Ovary (tissue), 10 donors: ENCODE measurements at places on chromosomes 16 and 17.

- DNase-seq, result no peak
These were observed 99.9 kb downstream of the CDK5R1 start for GRCh38 chr17:32586666-32587065.

DNA sequence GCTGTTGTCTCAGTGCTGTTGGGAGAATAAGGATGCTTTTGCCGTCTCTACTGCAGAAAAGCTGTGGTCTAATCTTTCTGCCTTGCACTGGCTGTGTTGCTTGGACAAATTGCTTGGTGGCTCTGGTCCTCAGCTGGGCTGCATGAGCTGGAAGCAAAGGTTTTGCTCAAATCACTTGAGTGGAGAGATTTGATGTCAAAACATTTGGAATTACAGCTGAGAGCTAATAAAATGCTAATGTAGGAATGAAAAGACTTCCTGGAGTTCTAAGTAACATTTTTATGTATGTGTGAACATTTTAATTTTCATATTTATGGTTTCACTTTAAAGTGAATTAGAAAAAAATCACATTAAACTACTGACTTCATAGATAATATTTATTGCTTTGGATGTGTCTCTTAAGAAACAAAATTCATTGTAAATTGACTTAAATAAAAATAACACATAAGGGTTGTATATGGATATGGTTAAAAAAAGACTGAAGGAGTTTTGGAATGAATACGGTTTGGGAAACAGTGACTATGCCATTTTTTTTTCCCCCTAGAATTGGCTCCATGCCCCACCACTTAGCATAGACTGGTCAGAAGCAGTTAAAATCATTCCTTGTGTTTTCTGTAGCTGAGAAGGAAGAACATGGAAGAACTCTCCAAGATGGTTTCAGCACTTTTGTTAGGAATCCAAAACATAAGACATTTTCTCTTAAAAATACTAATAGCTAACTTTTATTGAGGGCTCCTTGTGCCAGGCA, 39.2 kb upstream of the FAM20A start:
- DNase-seq, result no peak

DNA sequence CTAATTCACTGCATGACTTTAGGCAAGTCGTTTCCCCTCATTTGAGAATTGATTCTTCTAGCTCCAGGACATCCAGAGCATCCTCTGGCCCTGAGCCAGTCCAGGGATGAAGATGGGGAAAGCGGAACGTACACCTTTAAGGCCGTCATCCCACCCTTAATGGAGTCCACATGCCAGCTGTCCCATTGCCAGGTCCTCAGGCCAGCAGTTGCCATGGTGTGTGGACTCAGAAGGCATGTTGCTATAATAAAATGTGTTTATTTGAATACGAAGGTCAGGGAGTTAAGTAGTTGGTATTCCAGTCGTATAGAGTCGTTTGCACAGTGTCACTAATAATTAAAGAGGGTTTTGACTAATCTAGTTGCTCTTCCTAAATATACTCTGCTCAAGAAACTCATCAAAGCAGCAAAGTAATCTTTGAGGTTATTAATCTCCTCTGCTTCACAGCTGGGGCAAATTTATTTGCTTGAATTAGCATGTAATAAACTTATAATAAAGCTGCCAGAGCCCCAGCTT, 30.4 kb downstream of the CCDC182 start:
- no peak for DNase-seq

DNA sequence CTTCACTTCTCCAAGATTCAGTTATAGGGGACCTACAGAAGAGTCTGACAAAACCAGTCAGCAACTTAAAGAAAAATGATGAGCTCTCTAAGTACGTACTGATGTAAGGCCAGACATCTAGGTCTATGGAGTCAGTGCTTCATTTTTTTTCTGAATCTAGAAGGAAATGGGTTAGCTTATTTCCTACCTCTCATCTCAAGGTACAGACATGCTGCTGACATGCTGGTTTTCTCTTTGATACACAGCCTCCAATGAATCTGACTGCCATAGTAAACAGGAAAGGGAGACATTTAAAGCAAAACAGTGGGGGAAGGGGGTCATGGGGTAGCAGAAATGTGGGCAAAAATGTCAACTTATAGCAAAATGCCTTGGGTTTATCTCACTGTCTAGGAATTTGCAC, 16.4 kb downstream of the CDR2 start:
- DNase-seq, result no peak

GRCh38 chr16:648781-649589, at the start of gene WDR90:
TSS of gene WDR90 (plus strand) at chr16:649365. CDS start at chr16:649417, 52 bp downstream.
- peak; percentile 91 for DNase-seq

GRCh38 chr17:49434821-49435670, 20.4 kb upstream of the PHB1 start:
- DNase-seq, result peak; percentile 37

GRCh38 chr17:8753976-8754440, 4.3 kb downstream of the SPDYE4 start:
- no peak for DNase-seq

DNA sequence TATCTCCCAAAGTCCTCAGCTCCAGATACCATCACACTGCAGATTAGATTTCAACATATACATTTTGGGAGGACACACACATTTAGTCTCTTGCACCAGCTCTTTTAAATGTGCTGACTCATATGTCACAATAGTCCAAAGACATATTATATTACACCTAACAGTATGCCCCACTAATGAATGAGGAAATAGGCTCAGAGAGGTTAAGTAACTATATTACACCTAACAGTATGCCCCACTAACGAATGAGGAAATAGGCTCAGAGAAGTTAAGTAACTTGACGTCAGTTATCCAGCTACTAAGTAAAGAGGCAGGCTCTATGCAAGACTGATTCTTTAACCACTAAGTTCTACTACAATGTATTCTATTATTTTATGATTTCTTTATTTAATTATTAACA, 9.7 kb downstream of the IRX6 start:
- DNase-seq, result no peak

- DNase-seq, result no peak
These were observed 52.5 kb upstream of the WSB1 start for GRCh38 chr17:27241346-27241946.

- no peak for DNase-seq
These were observed 85.0 kb downstream of the PMP22 start for GRCh38 chr17:15180121-15180561.

DNA sequence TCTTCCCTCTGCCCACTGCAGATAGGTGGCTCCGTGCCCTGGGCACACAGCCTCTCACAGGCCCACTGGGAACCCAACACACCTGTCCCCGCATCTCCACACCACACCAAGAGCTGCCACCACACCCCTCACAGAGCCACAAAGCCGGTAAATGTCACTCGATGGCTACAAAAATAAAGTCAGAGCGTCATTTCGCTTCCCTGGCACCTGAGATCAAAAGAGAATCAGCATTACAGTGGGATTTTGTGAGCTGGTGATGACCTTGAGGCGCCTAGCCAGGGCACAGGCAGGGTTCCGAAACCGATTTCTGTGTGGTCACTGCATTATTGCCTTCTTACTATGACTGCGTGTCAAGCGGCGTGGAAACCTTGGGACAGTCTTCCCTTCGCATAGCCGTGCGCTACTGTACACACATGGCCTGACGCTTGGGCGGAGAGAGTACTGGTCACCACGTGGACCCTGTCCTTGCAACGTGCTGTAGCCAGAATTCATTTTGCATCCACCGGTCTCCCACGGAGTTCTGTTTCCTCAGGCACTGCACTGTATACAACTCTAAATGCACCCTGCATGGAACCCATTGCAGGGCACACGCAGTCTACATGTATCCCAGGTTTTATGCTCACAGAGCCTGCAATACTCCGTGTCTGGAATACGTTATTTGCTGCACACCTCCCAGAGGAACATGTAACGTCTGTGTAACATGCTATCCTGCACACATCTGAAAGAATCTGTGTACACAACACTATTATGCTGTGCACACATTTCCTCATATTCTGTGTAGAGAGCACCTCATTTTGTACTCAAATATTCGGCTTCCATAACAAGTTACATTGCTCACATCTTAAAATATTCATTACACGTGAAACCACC, 5.8 kb upstream of the FOXF1 start:
- no peak for DNase-seq

- no peak for DNase-seq
These were observed 70.6 kb upstream of the HS3ST2 start for GRCh38 chr16:22743401-22743800.

- no peak for DNase-seq
These were observed 37.6 kb upstream of the DHRS7B start for GRCh38 chr17:21089145-21089544.

GRCh38 chr16:58197314-58198012, 443 bp downstream of the CSNK2A2 start:
- DNase-seq, result peak; percentile 27

GRCh38 chr17:4946312-4946976, 1.9 kb downstream of the PFN1 start:
- no peak for DNase-seq

GRCh38 chr17:56897646-56898424, 16.0 kb downstream of the TRIM25 start:
- DNase-seq, result no peak

- DNase-seq, result no peak
These were observed 199.8 kb downstream of the CYB561 start for GRCh38 chr17:63246344-63246743.

DNA sequence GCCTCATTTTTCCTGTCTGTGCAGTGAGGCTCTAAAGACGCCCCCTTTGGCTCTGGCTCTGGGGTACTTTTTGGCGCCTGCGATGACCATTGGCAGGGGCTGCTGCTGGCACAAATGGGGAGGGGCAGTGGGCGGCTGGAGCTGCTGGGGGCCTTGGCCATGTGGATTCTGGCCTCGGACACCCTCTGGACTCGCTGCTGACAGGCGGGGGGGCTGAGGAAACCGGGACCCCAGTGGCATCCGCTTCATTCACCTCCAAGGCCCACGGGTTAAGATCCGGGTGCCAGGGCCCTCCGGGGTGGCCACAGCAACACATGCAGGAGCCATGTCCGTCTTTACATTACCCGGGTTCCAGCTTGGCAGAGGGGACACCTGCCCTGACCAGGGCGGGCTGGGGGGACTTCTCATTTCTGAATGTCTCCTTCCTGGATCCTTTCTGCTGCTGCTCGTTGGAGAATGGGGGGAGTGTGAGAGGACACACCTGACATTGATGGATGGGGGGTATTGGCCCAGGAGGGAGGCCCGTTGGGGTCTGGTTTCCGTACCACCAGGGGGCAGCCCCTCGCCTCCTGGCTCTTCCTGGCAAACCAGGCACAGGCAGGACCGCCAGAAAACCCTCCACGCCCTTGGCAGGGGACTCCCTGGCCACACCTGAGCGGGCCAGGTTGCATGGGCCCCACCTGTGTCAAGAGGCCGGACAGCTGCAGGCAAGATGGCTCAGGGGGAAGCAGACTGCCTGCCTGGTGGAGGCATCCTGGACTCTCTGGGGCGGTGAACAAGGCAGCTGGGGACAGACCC, 21.8 kb downstream of the GSE1 start:
- DNase-seq, result no peak

DNA sequence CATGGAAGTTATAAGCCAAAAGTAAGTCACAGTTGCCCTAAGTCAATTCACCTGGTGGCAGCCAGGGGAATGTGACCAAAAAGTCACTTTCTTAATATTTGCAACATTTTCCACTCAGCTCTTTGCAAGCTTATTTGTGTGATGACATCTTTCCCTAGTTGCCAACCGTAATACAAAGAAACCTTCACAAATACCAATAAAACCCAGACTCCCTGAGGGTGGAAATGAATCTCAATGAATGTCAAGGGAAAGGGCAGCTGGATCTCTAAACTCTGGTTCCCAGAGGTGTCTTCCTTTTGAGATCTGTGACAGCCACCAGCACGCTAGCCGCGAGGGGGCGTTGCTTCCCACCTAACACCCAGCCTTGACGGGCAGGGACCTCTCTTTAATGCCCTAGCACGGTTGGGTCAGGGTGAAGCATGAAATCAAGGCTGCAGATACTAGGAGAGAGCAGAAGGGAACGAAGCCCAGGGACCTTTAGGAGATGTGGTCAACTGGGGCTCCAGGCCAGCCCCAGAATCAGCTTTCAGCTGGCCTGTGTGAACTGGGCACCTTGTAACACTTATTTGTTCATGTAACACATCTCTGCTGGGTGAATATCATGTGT, 82.2 kb downstream of the CMC2 start:
- no peak for DNase-seq

DNA sequence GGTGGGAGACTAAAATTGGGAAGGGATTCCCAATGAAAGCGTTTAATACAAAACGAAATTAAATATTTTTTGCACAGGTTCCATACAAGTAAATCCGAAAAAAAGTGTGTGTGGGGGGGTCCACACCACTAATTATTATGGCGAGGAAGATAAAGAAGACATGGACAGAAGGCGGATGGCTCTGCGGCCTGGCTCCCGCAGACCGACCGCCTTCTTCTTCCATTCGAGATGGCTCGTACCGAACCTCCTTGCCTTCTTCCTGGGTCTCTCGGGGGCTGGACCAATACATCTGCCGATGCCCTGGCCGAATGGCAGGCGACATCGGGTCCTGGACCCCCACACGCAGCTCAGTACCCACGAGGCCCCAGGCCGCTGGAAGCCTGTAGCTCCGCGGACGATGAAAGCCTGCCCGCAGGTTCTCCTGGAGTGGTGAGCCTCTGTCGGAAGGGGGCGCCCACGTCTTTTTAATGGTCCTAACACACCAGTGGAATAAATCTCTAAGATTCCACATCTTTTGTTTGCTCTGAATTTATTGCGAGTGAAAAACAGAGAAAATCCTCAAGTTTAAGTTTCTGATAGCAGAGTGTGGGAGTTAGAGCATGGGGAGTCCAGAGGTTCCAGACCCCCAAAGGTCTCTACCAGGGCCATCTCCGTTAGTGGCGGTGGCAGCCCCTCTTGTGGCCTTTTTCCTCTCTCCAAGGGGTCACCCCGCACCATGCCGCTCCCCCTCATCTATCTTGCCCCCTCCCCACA, 1.4 kb downstream of the PRAC2 start:
- peak; percentile 88 for DNase-seq

- DNase-seq, result no peak
These were observed 57.5 kb upstream of the TOB1 start for GRCh38 chr17:50923611-50924010.

- DNase-seq, result no peak
These were observed 7.9 kb upstream of the RNF157 start for GRCh38 chr17:76248013-76248782.

DNA sequence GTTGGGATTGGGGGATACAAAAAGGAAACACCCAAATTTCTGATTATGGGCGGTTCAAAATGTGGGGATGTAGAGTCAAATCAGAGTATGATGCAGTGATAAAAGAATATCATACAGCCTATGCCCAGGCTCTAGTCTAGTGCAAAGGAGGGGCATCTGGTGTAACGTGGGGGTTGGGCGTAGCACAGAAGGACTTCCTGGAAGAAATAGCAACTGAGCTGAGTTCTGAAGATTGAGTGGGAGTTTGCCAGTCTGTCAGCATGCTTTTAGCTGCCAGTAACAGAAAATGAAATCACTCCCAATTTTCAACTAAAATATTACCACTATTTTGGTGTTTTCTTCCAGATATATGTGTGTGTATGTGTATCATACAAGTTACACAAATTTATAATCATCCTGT, 196.9 kb downstream of the SPECC1 start:
- no peak for DNase-seq
